Activated CD4-positive, alpha-beta T cell treated with anti-CD3 and anti-CD28 coated beads, Interleukin-2, amount 50 U/mL, for 24 hours (primary cell): ENCODE measurements at places on chromosomes 6 and 20.

- DNase-seq = no peak
These were observed 457.4 kb downstream of the PKHD1 start for GRCh38 chr6:51630011-51630410.

- no peak for DNase-seq
These were observed 37.8 kb upstream of the SUMO4 start for GRCh38 chr6:149362289-149362688.

DNA sequence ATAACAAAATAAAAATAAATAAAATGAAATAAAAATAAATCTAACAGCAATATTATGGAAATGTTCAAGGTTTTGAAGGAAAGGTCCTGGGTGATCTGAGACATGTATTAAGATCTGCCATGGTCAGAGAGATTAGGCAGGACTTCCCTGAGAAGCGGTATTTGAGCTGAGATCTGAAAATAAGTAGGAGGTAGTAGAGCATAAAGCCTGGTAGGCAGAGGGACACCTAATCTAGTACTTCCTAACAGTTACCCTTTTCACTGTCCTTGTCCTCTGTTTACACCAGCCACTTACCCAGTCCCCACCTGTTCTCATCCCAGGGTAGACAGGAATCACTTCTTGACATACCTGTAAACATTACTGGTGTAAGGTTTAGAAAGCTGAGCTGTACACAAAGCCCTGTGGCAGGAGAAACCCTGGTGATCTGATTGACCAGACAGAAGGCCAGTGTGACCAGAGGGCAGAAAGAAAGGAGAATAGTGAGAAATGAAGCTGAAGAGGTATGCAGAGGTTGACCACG is 8.3 kb upstream of the ZNF318 start:
- no peak for DNase-seq

GRCh38 chr20:63534831-63535651 is 2.1 kb downstream of the PTK6 start:
- no peak for DNase-seq

GRCh38 chr6:20778459-20778858 is 244.2 kb downstream of the CDKAL1 start:
- no peak for DNase-seq

GRCh38 chr6:165841153-165841558 is 178.1 kb upstream of the PDE10A start:
- no peak for DNase-seq

DNA sequence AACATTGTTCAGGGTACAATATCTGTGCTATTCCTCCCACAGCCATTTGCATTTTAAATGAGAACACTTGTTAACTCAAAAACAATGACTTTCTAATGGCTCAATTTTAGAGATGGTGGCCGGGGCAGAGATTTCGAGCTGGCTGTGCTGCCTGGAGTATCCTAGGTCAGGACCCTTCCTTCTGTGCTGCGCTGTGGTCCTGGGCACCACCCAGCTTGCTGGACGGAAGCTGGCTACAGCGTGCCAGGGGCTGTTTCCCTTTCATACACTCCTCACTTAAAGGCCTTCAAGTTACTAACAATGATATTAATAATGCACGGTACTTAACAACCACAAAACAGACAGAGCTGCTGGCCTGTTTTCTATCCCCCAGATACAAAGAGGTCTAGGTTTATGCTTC is 194.4 kb upstream of the CST7 start:
- no peak for DNase-seq

DNA sequence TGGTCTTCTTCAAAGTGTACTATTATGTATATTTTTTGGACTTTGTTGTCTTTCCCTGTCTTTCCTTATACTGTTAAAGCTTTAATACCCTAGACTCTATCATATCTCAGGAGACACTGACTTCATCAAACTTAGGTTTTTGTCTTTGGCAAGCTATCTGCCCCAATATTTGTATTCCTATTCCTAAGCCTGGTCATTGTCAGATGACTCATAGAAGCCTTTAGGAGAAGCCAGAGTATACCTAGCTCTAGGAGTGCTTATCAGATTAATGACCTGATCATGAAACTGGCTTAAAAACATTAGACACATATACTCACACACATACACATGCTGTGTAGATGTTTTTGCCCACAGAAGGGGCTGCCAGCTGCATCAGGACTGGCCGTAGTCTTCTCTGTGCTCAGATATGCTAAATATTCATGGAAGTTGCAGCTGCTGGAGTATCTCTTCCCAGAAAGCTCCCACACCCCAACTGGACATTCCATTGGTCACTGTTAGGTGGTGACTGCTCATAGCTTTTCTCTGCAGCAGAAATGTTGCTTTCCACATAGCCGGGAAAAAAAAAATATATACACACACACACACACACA is 102.0 kb downstream of the ANKS1A start:
- DNase-seq = no peak

GRCh38 chr6:140677781-140678528 is 1303.5 kb upstream of the CITED2 start:
- DNase-seq = no peak

- no peak for DNase-seq
These were observed 60.8 kb upstream of the CARMIL1 start for GRCh38 chr6:25218346-25218745.

DNA sequence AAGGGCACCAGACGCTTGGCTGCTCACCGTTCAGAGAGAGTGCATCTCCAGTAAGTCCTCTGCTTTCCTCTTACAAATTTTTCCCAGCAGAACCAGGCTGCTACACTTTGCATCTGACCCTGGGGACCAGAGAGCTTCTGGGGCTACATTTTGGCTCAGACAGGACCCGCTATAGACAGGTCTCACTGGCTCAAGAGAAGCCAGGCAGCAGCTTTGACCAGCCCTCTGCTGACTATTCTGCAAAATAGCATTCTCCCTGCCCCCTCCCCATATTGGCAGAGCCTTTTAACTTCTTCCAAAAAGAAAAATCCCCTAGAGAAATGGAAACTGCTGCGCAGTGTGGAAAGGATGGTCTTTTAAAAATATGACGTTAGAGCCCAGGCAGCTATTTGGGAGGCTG is 37.2 kb downstream of the CPXM1 start:
- no peak for DNase-seq

DNA sequence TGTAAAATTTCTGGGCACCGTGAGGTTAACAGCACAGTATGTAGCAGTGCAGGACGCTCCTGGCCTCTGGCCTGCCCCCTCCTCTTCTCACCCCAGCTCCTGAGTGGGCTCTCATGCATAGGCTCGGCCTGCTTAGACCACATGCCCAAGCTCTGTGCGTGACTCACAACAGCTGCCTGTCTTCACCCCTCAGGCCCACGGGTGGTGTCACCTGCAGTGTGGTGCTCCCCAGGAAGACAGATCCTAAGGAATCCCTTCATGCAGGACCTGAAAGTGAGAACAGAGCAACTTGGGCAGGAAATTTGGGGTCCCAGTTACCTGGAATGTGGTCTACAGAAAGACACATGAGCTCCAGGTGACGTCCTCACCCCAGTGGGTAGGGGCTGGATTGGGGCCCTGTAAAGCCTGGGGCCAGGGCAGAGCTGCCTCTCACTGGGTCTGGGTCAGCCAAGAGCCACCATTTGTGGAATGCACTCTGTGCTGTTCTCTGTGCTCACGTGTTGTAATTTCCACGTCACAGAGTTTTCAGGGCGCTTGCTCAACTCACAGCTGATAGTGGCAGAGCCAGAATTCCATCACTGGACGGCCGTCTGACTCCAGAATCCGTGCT is 37.0 kb upstream of the PXDC1 start:
- DNase-seq = no peak

DNA sequence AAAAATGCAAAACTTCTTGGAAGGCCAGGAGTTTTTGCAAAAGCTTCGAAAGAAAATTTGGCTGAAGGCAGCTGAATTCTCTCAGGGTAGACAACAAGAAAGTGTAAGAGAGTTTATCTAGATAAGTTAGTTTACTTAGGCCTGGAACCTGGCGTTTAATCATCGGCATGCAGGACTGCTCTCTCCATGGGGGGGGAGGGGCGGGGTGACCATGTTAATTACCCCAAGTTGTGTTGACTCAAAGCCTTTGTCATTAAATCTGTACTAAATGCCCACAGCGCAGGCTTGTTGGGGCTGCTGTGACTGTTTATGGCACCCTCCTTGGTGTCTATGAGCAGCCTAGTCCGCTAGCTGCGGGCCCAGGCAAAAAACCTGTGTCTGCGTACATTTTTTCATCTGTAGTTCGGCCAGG is 20.1 kb upstream of the ZNF451 start:
- DNase-seq = no peak

DNA sequence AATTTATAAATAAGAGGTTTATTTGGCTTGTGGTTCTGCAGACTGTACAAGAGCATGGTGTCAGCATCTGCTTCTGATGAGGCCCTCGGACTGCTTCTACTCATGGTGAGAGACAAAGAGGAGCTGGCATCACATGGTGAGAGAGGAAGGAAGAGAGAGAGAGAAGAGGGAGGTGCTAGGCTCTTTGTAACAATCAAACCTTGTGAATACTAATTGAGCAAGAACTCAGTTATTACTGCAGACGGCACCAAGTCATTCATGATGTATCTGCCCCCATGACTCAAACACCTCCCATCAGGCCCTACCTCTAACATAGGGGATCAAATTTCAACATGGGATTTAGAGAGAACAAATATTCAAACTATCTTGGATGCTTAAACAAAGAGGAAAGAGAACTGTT is 6.3 kb upstream of the SIRPG start:
- no peak for DNase-seq

DNA sequence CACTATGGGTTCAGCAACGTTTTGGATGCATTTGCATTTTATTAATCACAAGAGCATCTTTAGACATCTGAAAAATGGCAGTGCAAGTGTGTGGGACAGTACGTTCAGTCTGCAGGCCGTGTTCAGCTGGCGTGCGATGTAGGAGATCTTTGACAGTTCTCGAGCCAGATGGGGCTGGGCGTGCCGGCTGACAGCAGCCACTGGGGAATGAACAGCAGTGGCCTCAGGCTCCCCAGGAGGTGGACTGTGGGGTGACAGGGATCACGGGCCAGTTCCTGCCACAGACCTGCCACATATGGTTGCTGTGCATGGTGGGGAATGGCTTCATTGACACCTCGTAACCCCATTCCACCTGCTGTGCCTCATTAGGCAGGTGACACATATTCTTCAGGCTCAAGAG is 16.4 kb upstream of the MLN start:
- DNase-seq = no peak

- no peak for DNase-seq
These were observed 2.5 kb upstream of the METTL24 start for GRCh38 chr6:110360676-110361075.

GRCh38 chr6:42509765-42510164 is 54.1 kb upstream of the UBR2 start:
- no peak for DNase-seq

- no peak for DNase-seq
These were observed 570 bp downstream of the TULP4 start for GRCh38 chr6:158312672-158313397.

DNA sequence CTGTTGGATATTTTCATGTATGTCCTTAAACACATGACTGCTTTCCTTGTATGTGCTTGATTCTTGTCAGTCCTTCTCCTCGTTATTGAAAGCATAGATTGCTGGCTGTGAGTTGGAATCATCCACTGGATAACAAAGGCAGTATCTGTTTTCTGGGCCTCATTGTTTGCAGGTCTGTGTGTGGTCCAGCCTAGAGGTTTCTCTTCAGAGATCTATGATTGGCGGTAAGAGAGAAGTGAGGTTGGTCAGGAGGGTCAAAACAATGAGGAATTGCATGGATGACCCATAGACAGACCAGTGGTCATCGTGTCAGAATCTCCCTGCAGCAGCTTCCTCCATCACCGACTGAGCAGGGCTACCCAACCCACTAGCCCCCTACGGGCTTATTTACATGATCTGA is 915.0 kb downstream of the KIF16B start:
- no peak for DNase-seq

DNA sequence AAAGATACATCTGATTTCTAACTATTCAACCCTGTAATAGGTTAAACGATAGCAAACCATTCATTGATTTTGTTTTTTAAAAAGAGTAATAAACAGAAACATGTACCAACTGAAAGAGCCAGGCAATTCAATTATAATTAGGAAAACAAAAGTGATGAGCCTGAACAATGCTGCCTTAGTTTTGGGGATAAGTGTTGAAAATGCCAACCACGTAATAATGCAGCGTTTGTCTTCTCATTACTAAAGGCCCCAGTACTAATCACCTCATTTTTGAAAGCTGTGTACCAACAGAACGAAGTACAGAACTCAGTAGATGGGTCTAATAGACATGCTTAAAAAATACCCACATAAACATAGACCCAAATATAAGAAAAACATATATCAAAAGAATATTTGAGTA is 663.6 kb upstream of the CHD6 start:
- no peak for DNase-seq

- DNase-seq = no peak
These were observed 26.6 kb downstream of the HDGFL1 start for GRCh38 chr6:22596011-22596410.

DNA sequence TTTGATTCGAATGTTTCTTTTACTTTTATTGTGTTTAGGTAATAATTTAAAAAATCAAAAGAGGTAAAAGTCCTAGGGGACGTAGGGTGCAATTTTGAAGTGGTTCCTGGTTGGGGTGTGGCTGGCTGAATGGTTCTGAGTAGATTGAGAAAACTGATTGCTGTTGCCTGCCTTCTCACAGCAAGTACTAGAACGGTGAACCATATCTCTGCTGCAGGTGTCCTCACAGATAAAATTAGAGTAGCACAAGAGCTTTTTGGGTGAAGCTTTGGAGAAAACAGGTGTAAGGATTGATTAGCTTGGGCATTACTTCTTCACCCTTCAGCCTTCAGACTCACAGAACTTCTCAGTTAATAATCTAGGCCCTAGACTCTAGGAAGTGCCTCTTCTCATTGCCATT is 19.8 kb upstream of the GJA10 start:
- DNase-seq = no peak

DNA sequence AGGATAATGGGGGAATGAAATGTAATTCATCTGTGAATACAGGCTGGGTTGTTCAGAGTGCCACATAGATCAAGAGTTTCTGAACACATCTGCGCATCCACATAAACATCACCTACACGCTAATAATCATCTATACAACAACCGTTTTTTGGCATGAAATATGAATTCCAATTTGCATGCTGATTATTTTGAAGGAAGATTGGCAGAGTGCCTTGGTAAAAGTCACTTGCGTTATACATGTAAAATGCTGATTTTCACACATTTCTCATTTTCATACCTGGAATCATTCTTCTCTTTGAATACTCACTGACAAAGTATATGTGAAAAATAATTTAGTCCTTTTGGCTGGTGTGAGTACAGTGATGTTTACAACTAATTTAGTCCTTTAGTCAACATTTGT is 17.7 kb downstream of the COL9A1 start:
- no peak for DNase-seq

DNA sequence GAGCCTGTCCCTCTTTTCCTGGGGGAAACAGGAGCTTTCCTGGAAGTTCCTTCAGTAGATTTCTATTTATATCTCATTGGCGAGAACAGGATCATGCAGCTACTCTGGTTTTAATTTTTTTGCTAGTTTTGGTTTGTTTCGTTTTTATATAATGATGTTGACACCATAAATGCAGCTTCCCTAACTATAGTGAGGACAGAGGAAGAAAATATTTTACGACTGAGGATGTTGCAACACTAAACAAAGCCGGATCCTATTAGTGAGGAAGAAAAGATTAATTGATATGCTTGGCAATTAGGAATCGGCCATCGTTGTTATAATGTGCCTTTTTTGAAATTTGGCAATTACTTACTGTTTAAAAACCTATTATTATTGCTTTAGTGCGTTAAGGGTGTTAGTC is 16.6 kb downstream of the KDM1B start:
- DNase-seq = no peak
